ENCODE measurements at places on chromosomes 11 and 22. TPM values are rescaled to one million over a fixed set of nuclear protein-coding genes. Genes with fewer than 3 reads are reported as not detected.

The UBTFL1 gene
- total RNA-seq = not detected

The TMEM191C gene
- 0.31 TPM for total RNA-seq

The C1QTNF4 gene
- total RNA-seq = 0.47 TPM

The RIMBP3C gene
- total RNA-seq = 0.21 TPM

The SLC15A3 gene
- 30.6 TPM for total RNA-seq

The ACTN3 gene
- 0.10 TPM for total RNA-seq

The TEX54 gene
- total RNA-seq = not detected
